ENCODE measurements at places on chromosomes 2 and 18.

GRCh38 chr2:236748385-236748784 is 178.8 kb downstream of the ACKR3 start:
- H3K27ac ChIP-seq, result no peak overlapping the region
- no peak overlapping the region for H3K4me3 ChIP-seq
- no peaks in the 10 kb centered on the region for H3K27me3 ChIP-seq
- DNase-seq, result no peak
- H3K4me1 ChIP-seq, result peaks cover 27% of the 10 kb centered on the region

GRCh38 chr2:10385933-10386773 is 62.0 kb downstream of the ODC1 start:
- H3K36me3 ChIP-seq, result no peaks in the 10 kb centered on the region
- H3K4me1 ChIP-seq, result peaks cover 11% of the 10 kb centered on the region
- peak overlapping the region; percentile 51 for H3K4me3 ChIP-seq
- no peak for DNase-seq

GRCh38 chr2:160394153-160394552 is 99.5 kb downstream of the RBMS1 start:
- H3K4me3 ChIP-seq, result no peak overlapping the region
- H3K27ac ChIP-seq, result no peak overlapping the region
- peaks cover 20% of the 10 kb centered on the region for H3K4me1 ChIP-seq

- no peak for DNase-seq
- no peak overlapping the region for H3K27ac ChIP-seq
- peaks cover 3% of the 10 kb centered on the region for H3K4me1 ChIP-seq
- no peak overlapping the region for H3K4me3 ChIP-seq
These were observed 257.3 kb downstream of the ATAD2B start for GRCh38 chr2:23669413-23670244.

GRCh38 chr2:240640939-240641338 is 15.7 kb downstream of the GPR35 start:
- H3K4me1 ChIP-seq, result peaks cover 3% of the 10 kb centered on the region
- no peak overlapping the region for H3K4me3 ChIP-seq
- peak; percentile 32 for DNase-seq

DNA sequence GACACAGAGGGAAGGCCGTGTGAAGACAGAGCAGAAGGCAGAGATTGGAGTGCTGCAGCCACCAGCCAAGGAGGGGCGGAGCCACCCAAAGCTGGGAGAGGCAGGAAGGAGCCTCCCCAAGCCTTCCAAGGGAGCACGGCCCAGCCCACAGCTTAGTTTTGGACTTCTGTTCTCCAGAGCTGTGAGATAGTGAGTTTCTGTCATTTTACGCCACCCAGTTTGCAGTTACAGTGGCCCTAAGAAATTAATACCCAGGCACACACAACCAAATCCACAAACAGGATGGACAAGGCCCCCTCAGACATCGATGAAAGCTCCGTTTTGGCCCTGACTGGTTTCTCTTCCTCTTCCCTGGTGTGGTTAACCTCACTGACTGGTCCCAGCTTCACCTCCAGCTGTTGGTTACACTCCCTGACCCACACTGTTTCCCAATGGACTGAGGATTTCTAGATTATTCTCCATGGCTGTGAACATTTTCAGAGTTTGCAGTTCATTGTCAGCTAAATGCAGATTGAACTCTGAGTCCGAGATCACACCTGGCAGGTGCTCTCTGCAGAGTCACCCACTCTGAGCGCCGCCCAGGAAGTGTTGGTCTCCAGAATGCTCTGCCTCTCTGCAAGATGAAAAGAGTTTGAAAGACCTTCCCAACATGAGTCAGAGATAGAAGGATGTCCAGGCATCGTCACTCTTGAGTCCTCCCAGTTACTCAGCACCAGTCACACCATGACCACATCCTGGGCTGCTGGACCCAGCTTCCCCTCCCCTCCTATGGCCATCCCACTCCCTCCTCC is 100.2 kb downstream of the TWIST2 start:
- H3K27me3 ChIP-seq, result no peaks in the 10 kb centered on the region
- no peak overlapping the region for H3K27ac ChIP-seq
- H3K4me3 ChIP-seq, result no peak overlapping the region

DNA sequence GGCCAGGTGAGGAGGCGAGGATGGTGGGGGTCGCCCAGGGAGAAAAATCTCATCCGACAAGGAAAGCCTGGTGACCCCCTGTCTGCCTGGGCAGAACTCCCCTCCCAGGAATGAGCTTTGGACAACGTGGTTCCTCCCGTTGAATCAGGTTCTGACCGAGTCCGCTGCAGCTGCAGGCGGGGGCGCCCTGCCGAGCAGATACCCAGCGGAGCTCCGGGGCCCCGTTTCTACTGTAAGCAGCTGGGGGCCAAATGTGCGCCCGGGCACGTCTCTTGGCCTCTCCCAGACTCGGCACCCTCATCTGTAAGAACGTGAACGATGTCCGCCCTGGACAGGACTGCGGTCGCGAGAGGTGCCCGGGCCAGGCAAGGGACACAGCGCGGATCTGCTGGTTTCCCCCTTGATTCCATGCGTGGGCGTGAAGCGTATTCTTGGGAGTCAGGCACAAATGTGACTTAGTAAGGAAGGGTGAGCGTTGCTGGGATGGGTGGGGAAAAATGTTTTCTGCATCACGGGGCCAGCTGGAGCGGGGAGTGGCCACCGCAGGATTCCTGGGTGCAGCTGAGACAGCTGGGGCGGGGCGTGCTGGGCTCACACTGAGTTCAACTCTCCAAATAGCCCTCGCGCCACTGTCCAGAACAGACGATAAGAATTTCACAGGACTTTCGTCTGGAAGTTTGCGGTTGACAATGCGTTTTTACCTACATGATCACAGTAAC is 20.2 kb upstream of the TUBB6 start:
- H3K27ac ChIP-seq, result no peak overlapping the region
- DNase-seq, result no peak
- no peaks in the 10 kb centered on the region for H3K36me3 ChIP-seq
- H3K27me3 ChIP-seq, result peaks cover 7% of the 10 kb centered on the region

GRCh38 chr2:37864217-37864616 is 60.9 kb upstream of the RMDN2 start:
- H3K4me1 ChIP-seq, result peaks cover 2% of the 10 kb centered on the region
- no peaks in the 10 kb centered on the region for H3K27me3 ChIP-seq
- H3K36me3 ChIP-seq, result no peaks in the 10 kb centered on the region

- H3K4me3 ChIP-seq, result no peak overlapping the region
- no peak overlapping the region for H3K27ac ChIP-seq
- no peaks in the 10 kb centered on the region for H3K27me3 ChIP-seq
- no peak for DNase-seq
- H3K36me3 ChIP-seq, result peaks cover 25% of the 10 kb centered on the region
- H3K4me1 ChIP-seq, result no peaks in the 10 kb centered on the region
These were observed 38.5 kb downstream of the NPC1 start for GRCh38 chr18:23547846-23548245.

DNA sequence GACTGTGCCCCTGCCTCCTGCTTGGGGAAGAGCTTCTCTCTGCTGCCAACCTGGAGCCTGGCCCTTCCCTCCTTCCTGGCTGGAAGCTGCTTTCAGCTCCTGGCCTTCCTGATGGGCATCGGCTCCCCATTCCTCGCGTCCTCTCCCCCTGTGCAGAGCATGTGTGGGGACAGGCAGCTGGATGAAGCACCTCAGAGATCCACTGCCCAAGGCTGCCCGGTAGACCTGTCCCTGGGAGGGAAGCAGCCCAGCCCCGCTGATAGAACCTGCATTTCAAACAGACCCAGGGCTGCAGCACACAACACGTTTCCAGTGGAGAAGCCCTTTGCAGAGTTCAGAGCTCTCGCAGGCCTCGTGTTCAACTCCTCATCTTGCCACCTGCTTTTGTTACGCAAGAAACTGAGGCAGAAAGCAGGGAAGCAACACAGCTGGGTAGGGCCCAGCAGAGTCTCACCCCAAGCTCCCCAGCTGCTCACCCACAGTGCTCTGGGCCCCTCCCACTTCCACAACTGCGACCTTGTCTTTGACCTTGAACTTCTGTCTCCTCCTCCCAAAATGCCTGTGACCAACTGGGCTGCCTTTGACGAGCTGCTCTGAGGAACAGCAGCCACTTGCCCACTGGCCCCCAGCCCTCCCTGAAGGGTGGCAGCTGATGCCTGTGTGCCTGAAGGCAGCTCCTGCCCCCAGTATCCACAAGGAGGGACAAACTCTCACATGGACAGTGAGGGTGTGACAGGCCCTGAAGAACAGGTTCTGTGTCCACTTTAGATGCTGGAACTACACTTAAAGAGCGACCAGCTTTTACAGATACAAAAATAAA is 65.5 kb downstream of the PARD6G start:
- no peak overlapping the region for H3K4me3 ChIP-seq
- no peaks in the 10 kb centered on the region for H3K27me3 ChIP-seq
- peaks cover 14% of the 10 kb centered on the region for H3K36me3 ChIP-seq
- no peak for DNase-seq
- H3K27ac ChIP-seq, result no peak overlapping the region

DNA sequence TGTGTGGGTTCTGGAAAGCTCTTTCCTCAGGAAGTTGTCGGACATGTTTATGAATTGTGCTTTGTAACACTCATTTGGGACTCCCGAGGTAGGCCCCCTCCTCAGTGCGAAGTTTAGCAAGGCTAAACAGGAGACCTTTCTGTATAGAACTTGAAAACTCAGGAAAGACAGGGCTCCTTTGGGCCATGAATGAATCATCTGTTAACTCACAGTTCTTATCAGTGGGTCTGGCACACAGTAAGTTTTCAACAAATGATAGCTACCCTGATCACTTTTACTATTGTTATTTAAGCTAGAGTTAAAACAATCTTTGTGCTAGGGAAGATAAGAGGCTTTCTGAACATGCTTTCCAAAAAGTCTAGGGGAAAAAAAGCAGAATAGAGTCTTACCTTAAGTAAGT is 430.5 kb upstream of the ETAA1 start:
- no peak overlapping the region for H3K27ac ChIP-seq
- no peaks in the 10 kb centered on the region for H3K4me1 ChIP-seq
- DNase-seq, result no peak
- H3K27me3 ChIP-seq, result no peaks in the 10 kb centered on the region

DNA sequence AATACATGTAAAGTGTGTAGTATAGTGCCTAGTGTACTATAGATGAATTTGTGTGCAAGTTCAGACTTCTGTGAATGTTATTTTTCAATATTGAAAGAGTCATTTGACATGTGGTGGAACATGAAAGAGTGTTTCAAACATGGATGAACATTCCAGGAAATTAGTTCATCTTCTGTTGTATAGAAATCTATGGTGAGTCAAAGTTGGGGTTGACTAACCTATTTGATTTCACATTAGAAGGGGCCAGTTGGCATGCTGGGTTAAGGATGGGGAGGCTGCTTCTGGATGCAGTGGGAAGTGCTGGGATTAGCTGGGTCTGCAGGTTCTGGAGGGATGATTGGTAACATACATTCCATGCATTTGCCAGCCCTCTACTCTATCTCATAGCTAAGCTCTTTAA is 50.6 kb downstream of the LYPD6B start:
- no peak overlapping the region for H3K27ac ChIP-seq
- H3K4me1 ChIP-seq, result no peaks in the 10 kb centered on the region
- H3K27me3 ChIP-seq, result no peaks in the 10 kb centered on the region
- no peak overlapping the region for H3K4me3 ChIP-seq

GRCh38 chr2:173667415-173667814 is 297.8 kb downstream of the SP3 start:
- H3K4me3 ChIP-seq, result no peak overlapping the region
- no peaks in the 10 kb centered on the region for H3K27me3 ChIP-seq
- DNase-seq, result no peak
- peaks cover 14% of the 10 kb centered on the region for H3K4me1 ChIP-seq
- H3K27ac ChIP-seq, result no peak overlapping the region

All from neuronal stem cell (in vitro differentiated cells).